ENCODE measurements at places on chromosomes 12 and 14.

DNA sequence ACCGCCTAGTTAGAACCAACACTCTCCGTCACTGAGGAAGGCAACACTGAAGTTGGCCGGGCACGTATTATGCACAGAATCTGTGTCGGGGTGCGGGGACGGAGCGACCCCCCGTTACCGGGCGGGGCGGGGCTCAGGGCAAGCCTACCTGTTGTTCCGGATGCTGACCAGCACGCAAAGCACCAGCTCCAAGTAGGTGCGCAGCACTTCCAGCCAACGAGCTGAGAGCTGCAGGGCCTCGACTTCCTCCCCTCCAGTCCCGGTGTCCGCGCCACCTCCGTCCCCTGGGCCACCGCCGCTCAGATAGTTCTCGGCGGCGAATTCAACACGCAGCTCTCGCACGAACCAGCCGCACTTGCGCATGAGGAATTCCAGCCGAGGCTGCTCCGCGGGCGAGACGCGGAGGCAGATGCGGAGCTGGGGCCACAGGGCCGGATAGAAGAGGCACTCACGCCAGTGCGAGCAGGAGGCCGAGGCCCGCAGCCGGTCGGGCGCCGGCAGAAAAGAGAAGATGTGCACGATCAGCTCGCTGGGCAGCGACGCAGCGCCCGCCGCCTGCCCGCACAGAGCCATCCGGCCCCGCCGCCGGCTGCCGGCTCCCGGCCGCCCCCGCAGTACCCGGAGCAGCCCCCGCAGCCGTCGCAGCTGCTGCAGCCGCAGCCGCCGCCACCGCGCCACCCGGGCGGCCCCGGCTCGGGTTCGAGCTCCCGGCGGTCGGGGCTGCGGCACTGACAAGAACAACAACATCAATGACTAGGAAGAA lies 636 bp downstream of the FBXO33 start:
- peak; percentile 40 for DNase-seq

DNA sequence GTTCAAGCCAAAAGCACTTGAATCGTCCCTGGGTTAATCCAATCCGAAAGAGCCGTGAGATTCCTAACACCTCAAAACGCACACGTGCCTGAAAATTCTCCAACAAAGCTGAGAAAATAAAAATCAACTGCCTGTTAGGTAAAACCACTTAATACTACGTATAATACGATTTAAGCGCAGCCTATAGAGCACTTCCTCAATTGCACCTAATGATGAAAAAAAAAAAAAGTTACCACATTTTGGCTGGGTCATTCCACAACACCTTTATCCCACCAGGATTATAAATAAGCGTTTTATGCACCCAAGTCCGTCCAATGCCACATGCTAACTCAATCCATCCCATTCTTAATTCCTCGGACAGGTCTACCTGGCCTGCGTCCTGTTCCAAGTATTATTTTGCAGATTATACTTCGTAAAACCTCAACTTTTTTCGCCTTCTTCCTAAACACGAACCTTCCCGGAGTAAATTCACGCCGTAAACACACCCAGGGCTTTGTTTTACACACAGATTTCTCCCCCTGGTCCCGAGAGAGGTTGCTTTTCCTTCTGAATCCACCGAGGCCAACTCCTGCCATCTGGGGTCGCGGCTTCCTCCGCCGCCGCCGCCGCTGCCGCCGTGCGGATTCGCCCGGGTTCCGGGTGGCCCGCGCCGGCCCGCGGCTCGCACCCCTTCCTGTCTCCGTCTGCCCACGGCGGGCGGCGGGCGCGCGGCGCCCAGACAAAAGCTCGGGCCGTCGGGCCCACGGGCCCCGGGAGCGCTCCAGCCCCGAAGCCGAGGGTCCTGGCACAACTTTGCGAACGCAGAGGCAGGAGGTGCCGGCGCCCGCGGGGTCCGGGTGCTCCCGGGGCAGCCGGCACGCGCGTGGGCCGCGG lies 66.2 kb downstream of the RNF34 start:
- DNase-seq, result peak; percentile 28

- no peak for DNase-seq
Measured at GRCh38 chr14:79278286-79278797, 933.0 kb downstream of the DIO2 start.

DNA sequence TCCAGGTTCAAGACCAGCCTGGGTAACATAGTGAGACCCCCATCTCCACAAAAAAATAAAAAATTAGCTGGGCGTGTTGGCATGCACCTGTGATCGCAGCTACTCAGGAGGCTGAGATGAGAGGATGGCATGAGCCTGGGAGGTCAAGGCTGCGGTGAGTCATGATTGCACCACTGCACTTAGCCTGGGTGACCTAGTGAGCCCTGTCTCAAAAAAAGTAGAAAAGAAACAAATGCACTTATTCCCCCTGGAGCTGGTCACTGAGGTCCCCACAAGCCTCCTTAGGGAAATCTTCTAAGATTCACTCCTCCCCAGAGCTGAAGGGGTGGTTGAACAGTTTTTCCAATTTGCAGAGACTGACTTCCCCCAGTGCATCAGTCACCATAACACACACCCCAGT lies 1.6 kb downstream of the CD9 start:
- no peak for DNase-seq

GRCh38 chr12:52929538-52929937 lies 19.4 kb upstream of the KRT18 start:
- DNase-seq, result no peak

- no peak for DNase-seq
Measured at GRCh38 chr12:78157199-78157598, 326.5 kb downstream of the NAV3 start.

- DNase-seq, result no peak
Measured at GRCh38 chr12:7369274-7369729, 65.4 kb downstream of the ACSM4 start.

GRCh38 chr14:100677554-100678468 lies 48.9 kb upstream of the DLK1 start:
- DNase-seq, result no peak

DNA sequence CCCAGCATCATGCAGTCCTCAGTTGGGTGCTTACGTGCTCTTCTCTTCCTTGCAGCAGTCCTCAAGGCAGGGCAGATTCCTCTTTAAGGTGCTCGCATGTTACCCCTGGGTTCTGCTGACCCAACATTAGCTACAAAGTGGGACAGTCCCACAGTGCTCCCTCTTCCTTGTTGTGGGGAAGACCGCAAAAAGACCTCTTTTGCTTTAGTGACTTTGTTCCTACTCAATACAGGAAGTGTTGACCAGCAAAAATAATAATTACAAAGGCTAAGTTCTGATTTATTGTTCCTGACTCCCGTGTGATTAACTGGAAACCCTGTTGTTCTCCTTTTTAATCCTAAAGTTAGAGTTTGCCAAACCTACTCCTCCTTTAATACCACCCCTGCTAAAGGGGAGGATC lies 13.7 kb downstream of the PIGH start:
- no peak for DNase-seq

GRCh38 chr14:86166541-86166940 lies 636.6 kb downstream of the FLRT2 start:
- no peak for DNase-seq

- DNase-seq, result no peak
Measured at GRCh38 chr12:52543985-52544883, 8.7 kb downstream of the KRT71 start.

DNA sequence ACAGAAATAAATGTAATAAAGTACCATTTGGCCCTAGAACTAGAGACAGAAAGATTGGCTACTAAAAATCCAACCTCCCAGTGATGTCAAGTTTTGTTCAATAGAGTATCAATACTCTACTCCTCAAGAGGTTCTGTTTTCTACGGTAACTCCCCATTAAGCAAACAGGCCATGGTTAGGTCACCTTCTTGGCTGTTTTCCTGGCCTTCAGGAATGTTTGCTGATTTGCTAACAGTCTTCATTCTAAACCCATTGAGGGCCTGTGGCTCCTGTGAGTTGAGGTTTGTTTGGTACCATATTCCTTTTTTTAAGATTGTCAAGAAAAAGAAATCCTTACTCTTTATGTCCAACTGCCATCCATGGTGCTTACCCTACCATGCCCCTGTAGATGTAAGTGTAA lies 1022.0 kb upstream of the TMEM132C start:
- DNase-seq, result no peak

GRCh38 chr14:104442631-104443390 lies 136.8 kb upstream of the C14orf180 start:
- DNase-seq, result no peak

- DNase-seq, result no peak
Measured at GRCh38 chr14:72643317-72643801, 250.5 kb downstream of the DPF3 start.

DNA sequence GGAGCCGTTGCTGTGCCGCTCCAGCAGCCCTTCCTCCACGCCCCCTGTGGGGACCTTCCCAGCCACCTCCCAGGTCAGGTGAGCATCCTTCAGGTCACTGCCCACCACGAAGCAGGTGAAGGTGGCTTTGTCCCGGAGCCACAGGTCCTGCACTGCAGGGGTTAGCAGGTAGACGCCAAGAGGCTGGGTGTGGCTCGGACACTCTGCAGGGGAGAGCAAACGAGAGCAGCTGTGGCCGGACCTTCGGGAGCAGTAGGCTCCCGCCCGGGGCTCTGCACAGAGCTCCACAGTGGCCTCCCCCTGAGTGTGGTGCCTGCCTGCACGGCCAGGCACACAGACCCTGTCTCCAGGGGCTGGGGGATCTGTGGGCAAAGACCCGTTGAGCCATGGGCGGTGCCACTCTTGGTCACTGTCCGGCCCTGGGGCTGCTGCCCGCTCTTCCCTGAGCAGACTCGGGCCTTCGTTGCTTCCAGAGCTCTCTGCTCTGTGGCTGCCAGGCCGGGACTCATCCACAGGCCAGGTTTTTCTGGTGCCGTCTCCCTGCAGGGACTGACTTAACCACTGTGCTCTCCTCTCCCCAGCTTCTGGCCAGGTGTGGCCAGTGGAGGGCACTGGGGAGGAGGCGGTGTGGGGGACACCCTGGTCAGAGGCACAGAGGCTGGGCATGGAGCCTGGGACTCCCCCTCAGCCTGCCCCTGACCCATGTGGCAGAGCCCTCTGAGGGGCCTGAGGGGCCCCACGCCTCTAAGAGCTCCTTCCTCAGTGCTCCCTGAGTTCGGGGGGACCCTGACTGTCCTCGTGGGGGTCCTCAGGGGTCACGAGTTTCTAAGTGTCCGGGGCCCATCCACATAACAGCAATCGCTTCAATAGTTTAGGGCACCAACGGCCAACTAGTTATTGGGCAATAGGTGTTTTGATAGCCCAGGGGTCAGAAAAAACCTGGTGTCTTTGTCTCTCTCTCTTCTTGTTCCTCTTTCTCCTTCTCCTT lies 314.9 kb downstream of the TMEM121 start:
- DNase-seq, result no peak

DNA sequence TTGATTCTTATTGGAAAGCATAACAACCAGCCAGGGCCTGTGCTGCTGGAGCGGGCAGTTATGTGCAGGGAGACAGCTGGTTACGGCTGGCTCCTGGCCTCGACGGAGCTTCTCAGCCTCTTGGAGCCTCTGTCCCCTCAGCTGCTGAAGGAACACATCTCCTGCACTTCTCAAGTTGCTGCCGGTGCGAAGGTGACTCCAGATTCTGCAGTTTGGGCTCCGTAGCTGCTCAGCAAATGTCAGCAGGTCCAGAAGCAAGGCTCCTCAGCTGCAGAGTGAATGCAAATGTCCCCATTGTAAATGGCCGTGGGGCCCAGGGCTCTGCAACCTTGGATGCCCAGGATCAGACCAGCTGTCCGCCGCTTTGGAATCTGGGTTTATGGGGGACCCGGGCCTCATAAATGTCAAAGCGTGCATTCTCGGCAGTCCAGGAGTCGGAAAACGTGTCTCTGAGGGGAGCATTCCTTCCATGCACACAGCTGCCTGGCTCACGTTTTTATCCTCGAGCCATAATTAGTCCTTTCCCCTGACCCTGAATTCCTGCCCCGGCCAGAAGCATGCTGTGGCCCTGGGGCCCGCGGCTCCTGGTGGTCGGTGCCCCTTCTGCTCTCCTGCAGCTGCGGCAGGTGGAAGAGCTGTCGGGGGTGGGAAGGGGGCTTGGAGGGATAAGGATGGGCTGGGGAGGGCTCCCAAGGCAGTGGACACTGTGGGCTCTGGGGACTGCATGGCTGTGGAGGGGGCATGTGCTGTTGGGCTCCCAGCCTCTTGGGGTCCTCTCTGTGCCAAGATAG lies 106.0 kb downstream of the KIF26A start:
- DNase-seq, result no peak

GRCh38 chr14:69460093-69460701 lies 24.3 kb upstream of the PLEKHD1 start:
- DNase-seq, result peak; percentile 61

- peak; percentile 11 for DNase-seq
Measured at GRCh38 chr14:96852823-96853422, 55.7 kb downstream of the VRK1 start.
